ENCODE measurements at places on chromosomes 1 and 21.

DNA sequence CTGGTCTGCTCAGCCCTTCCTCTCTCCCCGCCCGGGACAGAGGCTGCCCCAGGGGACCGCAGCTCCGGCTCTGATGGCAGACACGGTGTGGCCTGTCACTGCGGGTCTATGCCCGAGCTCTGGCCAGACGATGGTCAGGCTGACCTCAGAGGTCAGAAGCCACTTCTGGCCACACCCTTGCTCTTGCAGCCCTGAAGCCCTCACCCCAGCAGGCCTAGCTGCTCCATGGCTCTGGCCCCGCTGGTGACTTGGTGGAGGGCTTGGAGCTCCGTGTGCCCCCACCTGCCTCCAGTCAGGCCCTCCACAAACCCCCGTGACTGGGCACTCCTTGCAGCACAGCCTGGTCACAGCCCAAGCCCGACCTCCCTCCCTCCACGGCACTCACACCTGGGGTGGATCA, 47.6 kb downstream of the PRDM16 start:
- no peak for DNase-seq

GRCh38 chr1:112836642-112837041, 119.4 kb downstream of the SLC16A1 start:
- DNase-seq = no peak

DNA sequence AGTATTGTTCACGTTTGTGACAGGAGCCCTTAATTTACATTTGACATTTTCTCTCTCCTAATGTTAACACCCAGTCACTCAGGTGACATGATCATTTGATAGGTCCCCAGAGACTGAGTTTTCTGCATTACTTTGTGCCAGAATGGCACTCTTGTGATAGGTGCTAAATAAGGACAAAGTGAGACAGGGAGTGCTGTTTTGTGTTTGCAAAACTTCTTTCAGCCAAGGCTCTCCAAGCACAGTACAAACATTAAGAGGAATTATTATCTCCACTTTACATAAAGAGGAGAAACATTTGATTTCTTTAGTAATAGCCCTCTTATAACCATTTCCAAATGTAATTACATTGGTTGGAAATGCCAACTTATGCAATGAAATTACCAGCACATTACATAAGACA, 355.2 kb downstream of the NTNG1 start:
- DNase-seq = no peak

GRCh38 chr21:38758501-38759214, 47.1 kb upstream of the ETS2 start:
- DNase-seq = no peak

- DNase-seq = no peak
These were observed 28.8 kb upstream of the CCDC181 start for GRCh38 chr1:169456029-169456428.

DNA sequence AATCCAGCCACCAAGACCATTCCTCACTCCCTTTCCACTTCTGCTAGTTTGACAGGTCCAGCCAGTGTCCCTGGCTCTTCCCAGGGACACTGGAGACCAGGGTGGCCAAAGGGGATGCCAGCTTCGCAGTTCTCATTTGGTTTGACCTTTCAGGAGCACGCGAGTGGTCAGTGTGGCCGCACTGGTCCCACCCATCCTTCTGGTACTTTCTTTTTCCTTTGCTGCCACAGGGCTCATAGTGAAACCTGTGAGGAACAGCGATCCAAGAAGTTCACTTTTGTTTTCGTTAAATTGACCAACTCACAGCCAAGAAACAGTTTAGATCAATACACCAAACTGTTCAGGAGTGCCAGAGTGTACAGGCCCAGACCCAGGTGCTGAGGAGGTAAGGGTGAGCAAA, 14.4 kb upstream of the EVA1B start:
- no peak for DNase-seq

DNA sequence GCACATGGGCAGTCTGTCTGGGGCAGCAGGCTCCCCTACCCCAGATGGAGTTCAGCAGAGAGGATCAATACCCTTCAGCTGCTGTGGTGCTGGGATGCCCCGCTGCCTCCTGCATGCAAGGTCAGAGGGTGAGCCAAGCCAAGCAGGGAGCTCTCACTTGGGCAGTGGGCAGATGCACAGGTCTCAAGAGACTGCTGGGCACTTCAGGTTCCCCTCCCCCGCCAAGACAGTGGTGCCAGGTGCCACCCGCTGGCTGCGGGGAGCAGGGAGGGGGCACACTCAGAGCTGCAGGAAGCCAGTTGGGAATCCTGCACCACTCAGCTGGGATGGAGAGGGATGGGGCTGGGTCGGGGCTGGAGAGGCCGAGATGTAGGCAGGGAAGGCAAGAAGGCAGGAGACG, 15.8 kb upstream of the EVA1B start:
- no peak for DNase-seq

DNA sequence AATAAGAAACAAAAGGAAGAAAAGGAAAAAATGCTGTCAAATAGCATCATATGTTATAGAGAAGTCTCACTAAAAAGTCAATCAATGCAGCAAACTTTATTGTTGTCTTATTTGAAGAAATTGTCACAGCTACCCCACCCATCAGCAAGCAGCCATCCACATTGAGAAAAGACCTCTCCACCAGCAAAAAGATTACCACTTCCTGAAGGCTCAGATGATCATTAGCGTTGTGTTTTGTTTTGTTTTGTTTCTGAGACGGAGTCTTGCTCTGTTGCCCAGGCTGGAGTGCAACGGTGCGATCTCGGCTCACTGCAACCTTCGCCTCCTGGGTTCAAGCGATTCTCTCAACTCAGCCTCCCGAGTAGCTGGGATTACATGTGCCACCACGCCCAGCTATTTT, 29.0 kb downstream of the ATP2B4 start:
- no peak for DNase-seq

DNA sequence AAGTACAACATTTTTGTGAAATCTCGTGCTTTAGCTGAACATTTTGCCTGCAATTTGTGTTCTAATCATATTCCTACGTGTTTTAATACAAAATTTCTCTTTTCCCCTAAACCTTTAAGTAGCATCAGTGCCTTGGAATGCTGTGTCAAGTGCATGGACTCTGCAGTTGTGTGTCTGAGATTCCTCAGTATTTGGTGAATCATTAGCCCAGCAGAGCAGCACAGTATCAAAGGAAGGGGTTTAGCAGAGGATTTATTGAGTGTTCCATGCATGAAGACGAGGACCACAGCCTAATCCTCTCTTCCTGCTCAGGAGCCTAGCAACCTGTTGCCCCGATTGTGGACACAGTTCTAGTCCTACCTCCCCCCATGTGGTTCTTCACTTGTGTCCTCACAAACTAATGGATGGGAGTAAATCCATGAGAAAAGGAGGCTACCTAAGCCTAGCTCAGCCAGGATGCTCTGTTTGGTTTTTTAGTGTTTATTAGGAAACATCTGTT, 29.3 kb upstream of the PCP4 start:
- DNase-seq = no peak

GRCh38 chr1:201898992-201899391, 10.3 kb downstream of the SHISA4 start:
- no peak for DNase-seq

GRCh38 chr1:246063013-246063616, 444.0 kb downstream of the SMYD3 start:
- DNase-seq = no peak

DNA sequence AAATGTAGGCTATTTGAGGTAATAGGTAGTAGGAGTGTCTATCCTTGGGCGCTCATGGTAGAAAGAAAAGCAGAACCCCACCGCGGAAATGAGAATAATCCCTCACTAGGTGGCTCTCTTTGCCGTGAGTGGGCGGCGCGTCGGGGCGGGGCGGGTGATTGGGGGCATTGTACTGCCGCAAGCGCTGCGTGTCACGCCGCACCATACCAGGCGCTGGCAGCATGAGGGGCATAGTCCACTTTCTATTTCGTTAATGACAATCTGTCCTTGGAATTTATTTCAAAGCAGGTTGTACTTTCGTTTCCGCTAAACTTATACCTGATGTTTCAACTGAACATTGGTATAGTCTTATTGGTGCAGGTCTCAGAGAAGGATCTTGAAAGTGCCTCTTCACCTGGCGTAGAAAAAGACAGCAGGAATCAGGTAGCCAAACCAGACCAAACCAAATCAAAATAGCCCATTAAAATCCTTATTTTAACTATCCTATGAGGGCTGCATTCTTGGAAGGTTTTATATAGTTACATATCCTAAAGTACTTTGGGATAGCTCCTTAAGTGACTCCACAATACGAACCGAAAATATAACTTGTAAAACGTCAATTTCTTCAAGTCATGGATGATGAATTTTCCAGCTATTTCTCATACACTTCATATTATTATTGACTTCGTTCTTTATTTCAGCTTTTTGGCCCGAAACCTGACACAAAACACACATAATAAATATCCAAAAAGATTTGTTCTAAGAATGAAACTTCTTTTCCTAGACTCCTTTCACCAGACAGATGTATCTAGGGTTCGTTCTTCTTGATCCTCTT, 1.9 kb upstream of the SMG7 start:
- DNase-seq = peak; percentile 89

DNA sequence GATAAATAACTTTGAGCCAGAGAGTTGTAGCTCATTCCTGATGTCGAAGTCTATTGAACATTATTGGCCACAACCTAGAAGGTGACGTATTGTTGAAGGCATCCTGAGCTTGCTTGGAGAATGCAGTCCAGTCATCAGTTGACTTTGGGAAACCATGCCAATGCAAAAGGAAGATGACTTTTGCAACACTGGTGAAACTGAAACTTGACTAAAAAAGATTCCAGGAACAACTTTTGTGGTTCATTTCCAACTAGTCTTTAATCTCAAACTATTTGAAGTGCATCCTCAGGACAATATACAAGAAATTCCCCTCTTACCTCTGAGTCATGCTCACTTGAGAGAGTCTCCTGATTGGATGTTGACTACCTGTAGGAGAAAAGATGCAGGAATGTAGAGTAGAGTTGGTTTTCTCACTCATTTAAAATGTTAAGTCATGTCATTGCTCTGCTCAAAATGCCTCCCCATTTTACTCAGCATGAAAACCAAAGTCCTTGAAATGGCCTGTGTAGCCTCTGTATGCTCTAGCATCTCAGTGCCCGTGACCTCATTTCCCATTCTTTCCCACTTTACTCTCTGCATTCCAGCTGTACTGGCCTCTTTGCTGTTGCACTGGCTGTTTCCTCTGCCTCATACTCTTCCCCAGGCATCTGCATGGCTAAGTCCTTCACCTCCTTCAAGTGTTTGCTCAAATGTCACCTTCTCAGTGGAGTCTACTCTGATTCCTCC, 24.4 kb upstream of the LEPR start:
- no peak for DNase-seq

DNA sequence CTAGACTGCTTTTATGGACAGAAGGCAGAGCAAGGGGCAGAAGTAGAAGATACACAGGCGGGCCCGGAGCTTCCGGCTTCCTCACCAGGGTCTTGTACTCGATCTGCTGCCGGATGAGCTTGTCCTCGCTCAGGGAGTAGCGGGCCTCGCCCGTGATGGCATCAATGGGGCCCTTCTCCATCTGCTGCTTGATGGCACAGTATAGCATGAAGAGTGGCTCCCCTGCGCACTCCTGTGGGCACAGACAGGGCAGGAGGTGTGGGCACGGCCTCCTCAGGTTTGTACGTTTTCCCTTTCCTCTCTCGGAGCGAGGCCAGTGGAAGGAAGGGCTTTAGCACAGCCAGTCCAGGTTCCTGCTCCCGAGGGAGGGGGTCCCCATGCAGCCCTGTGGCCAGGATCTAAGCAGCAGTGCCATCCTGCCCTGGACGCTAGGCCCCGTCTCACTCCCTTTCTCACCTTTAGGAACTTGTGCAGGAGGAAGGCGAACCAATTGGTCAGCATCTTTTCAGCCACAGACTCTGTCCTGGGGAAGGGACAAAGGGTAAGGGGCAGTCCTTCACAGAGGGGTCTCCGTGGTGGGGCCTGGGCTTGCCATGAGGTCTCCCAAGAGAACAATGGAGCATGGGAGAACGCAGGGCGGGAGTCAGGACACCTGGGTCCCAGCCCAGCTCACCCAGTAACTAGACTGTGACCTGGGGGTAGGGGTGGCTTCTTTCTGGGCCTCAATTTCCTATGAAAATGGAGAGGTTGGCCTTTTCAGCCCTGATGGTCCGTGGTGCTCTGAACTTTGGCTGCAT, 128.8 kb upstream of the CD34 start:
- no peak for DNase-seq

- DNase-seq = no peak
These were observed 773.2 kb upstream of the ADAMTS5 start for GRCh38 chr21:27740084-27740483.

DNA sequence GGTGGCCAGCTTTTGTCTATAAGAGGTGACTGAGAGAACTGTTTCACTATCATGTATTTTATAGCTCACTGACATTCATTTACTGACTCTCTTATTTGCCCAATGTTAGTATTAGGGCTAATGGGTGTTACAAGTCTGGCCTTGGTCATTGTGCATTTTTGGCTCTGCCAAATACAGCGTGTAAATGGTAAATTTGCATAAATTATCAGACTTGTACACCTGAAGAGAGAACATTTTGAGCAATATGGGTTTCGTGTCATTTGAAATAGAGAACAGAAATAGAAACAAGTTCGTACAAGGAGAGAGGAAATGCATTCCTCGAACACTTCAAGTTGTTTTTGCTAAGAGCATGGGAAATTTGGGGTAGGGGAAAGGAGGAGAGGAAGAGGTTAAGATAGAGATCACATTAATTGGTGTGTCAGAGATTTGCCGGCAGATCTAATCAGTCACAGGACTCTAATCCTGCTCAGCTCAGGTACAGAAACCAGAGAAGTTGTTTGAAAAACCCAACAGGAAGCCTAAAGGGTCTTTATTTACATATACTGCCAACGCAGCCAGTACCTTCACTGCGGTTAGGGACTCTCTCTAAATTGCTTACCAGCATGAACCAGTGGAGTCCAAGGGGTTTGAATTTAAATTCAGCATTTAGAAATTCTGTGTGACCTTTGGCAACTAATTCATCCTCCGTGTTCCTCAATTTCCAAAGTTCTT, 261.5 kb downstream of the GPATCH2 start:
- DNase-seq = no peak

GRCh38 chr1:185402930-185403329, 85.9 kb upstream of the IVNS1ABP start:
- DNase-seq = no peak

DNA sequence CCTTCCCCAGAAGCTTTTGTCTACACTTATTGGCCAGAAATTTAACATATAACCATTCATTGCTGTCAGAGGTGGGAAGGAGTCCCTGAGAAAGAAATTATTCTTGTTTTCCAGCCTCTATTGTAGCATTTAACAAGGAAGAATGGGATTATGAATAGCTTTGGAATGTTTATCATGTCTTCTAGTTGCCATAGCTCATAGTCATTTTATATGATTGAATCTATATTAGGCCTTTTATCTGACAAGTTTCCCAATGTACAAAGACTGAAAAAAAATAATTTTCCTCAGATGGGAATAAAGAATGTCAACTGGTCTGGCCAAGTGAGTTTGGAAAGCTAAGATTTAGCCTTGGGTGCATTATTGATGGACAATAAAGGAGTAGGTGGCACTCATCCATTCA, 28.3 kb downstream of the PTPRC start:
- no peak for DNase-seq
